ENCODE measurements at places on chromosomes 7 and 10.
A peak's percentile ranks its signal among the peaks of the same experiment; 100 is the strongest.

DNA sequence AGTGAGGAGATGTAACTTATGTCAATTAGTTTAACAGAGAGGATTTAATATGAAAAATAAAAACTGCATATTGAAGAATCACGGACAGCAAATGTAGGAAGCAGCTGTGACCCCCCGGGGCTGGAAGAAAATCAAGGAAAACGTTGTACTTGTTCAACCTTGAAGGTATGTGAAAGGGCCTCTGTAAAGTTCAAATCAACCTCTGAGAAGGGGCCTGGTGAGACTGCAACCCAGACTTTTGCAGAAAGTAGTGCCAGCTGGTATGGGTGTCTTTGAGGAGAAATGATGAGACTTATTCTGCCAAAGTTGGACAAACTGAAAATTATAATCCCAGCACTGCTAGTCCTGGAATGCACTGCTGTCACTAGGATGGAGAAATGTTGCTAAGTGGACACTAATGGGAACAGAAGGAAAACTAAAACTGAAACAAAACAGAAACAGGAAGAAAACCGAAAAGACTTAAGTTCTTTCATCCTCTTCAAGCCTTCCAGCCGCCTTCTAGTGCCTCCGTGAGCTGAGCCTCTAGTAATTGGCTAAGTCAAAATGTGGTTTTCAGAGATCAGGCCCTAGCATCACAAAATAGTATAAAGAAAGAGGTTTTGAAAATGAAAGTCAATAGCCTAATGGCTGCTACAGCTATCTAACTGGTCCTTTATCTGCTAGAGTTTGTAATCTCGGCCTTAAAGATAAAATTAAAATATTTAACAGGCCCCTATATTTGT, 253.7 kb upstream of the SORCS1 start:
- no peak for DNase-seq

GRCh38 chr7:29319719-29320521, 125.3 kb downstream of the CHN2 start:
- no peak for DNase-seq

DNA sequence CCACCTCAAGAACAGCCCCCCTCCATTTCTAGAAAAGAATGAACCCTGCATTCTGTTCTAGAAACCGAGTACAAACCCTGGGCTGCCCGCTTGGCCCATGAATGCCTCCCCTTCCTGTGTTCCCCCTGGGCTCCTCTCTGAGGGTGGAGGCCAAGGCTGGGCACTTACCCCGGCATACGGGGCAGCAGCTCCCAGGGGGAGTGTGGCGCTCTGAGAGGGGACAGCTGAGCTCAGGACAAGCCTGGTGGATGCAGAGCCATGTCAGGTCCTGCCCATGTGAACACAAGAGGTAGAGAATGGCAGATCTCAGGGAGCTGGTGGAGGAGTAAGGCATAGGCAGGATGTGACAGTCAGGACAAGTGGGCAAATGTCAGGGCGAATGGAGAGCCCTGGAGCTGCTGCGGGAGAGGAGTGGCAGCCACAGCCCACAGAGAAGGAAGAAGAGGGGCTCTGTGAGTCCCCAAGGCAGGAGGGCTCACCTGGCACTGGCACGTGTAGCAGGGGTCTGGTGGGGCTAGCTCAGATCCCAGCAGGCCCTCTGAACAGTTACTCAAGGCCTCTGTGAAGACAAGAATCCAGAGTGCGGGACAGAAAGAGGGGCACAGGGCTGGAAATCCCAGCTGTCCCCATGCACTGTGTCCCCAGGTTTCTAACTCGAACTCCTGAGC, 18.9 kb downstream of the ATP6V1F start:
- DNase-seq = no peak

- DNase-seq = peak; percentile 11
Measured at GRCh38 chr7:98733036-98733435, 116.0 kb downstream of the NPTX2 start.

GRCh38 chr10:129331207-129331838, 135.7 kb upstream of the MGMT start:
- DNase-seq = no peak

- no peak for DNase-seq
Measured at GRCh38 chr10:98642281-98642680, 195.5 kb upstream of the HPS1 start.

DNA sequence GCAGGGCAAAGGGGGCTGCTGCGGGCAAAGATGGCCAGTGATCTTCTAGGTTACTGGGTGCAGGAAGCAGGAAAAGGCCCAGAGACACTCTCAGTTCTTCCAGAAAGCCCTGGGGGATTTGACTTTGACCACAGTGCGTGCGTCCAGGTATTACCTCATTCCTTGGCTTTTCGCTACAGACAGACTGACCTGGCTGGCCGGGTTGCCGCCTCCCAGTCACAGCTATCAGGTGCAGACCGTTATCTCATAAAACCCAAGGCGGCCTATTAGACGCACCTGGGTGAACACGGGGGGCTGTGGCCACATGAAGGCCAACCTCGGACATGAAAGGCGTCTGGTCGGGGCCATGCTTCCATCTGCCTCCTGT, 80.3 kb downstream of the FOXL3 start:
- DNase-seq = no peak

GRCh38 chr10:118033905-118034304, 12.8 kb downstream of the RAB11FIP2 start:
- no peak for DNase-seq

DNA sequence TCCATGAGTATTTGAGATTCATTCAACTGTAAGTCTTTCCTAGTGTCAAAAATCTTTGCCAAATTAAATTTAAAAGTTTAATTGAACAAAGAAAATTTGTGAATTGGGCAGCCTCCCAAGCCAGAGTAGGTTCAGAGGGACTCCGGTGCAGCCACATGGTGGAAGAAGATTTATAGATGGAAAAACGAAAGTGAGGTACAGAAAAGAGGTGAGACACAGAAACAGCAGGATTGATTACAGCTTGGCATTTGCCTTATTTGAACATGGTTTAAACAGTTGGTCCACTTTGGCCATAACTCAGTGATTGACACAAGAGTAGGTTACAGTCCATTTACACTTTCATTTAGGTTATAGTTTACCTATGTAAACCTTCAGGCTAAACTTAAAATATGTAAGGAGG, 465.8 kb downstream of the ARL4A start:
- no peak for DNase-seq

DNA sequence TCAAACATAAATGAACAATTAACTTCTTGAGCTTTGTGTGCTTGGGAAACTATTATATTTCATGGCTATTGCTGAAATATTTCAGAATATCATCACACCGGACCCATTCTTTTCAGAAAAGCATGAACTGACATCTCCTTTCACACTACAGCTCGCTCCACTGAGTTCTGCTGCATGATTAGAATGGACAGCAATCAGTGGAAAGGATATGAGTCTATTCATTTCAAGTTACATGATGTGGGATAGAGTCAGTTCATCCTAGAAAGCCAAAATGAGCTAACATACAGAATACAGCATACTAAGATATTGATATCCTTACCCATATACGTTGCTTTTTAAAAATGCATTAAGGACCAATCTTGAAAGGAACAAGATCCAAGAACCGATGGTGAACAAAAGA, 1.1 kb upstream of the FAM53B start:
- no peak for DNase-seq

GRCh38 chr10:5764422-5765297, 48.6 kb downstream of the GDI2 start:
- DNase-seq = no peak

- no peak for DNase-seq
Measured at GRCh38 chr10:69049566-69049961, 38.3 kb upstream of the SRGN start.

- DNase-seq = no peak
Measured at GRCh38 chr10:106504536-106504935, 660.0 kb downstream of the SORCS1 start.

All from stimulated activated CD4-positive, alpha-beta T cell treated with anti-CD3 and anti-CD28 coated beads, Interleukin-1b, Interleukin-23, amount 100 ng/mL, for 1 hour (primary cell).